Stimulated activated CD4-positive, alpha-beta T cell treated with anti-CD3 and anti-CD28 coated beads, Interleukin-1b, Interleukin-23, amount 100 ng/mL, for 48 hours (primary cell): ENCODE measurements at places on chromosomes 2 and 18.

DNA sequence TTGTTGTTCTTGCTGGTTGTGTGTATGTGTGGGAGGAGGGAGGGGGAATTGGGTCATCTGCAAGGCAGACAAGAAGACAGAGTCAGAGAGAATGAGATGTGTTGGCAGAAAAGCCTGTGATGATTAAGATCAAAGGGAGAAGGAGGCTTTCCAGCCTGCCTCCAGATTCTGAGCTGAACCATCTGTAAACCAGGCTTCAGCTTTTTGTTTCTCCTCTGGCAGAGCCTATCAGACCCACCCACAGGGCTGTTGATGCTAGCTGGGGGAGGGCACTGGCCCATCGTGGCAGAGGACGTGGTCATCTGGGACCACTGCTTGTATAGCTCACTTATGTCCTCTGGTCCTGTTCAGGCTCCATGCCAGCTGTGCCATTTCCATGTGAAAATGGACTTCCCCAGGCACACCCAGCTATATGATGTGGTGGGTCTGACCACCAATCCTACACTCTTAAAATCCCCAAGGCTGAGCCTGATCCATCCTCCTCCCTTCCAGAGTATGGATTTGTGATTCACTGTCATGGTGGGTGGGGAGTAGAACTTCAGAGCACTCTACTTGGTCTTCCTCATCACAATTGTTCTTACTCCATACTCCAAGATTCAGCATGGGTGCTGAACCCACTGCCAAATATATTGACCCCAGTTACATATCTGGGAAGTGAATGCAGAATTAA, 27.8 kb upstream of the COL6A3 start:
- DNase-seq: peak; percentile 60

DNA sequence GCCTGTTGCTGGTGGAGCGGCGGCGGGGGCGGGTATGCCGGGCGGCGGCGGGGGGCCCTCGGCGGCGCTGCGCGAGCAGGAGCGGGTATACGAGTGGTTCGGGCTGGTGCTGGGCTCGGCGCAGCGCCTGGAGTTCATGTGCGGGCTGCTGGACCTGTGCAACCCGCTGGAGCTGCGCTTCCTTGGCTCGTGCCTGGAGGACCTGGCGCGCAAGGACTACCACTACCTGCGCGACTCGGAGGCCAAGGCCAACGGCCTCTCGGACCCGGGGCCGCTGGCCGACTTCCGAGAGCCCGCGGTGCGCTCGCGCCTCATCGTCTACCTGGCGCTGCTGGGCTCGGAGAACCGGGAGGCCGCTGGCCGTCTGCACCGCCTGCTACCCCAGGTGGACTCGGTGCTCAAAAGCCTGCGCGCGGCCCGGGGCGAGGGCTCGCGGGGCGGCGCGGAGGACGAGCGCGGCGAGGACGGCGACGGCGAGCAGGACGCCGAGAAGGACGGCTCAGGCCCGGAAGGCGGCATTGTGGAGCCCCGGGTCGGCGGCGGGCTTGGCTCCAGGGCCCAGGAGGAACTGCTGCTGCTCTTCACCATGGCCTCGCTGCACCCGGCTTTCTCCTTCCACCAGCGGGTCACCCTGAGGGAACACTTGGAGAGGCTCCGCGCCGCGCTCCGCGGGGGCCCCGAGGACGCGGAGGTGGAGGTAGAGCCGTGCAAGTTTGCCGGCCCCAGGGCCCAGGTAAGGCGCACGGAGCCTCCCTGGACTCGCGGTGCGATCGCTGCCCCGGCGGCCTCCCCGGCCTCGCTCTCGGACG, 1.0 kb downstream of the ZCCHC2 start:
- peak; percentile 59 for DNase-seq

- no peak for DNase-seq
These were observed 96.3 kb upstream of the RAB6C start for GRCh38 chr2:129883121-129883520.

DNA sequence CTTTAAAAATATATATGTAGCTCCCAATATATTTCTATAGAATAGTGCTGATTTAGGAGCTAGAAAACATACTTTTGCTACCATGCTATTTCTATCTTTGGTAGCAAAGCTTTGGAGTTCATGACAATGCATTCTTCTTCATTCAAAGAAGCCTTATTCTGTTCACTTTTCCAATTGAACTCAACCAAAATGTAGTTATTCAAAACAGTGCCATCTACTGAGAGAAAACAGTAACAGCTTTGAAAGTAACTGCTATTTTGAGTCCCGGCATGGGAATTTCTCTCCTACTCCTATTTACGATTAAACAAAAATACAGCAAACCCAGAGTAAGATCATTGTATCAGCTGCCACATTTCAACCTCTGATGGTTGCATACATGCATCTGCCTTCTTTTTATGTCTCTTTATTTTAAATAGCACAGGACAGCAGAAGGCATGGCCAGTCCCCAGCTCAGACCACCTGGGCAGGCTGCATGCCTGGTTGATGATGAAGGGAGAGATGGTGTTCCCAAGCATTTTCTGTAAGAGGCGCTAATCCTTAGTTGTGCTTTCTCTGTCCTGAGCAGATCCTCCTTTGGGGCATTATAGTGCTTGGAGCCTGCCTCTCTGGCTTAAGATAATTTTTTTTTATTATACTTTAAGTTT, 69.7 kb upstream of the SULT1C3 start:
- no peak for DNase-seq

DNA sequence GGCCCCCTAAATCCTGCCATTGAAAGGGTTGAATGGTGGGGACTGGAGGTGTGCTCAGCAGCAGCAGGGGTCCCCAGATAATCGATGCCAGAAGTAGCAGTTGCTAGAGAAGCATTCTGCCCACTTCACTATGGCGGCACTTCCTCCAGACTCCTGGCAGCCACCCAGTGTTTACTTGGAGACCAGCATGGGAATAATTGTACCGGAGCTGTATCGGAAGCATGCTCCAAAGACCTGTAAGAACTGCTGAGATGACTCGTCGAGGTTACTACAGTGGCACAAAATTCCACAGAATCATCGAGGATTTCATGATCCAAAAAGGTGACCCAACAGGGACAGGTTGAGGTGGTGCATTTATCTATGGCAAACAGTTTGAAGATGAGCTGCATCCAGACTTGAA, 11.0 kb upstream of the GAREM2 start:
- no peak for DNase-seq

DNA sequence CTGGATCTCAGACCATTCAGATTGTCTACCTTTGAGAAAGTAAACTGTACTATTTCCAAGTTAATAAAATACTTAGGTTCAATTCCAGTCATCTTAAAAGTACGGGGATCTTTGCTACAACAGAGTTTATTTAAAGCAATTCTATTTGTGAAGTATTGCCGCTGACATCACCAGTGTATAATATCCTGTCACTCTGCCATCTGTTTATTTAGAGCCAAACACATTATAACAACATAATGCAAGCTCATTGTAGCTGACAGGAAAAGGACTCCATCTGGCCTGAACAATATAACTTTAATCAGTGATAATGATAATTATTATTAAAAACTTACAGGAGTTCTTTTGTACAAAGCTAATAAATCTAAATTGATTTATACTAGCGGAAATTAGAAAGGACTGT, 786.8 kb downstream of the ERBB4 start:
- DNase-seq: no peak

DNA sequence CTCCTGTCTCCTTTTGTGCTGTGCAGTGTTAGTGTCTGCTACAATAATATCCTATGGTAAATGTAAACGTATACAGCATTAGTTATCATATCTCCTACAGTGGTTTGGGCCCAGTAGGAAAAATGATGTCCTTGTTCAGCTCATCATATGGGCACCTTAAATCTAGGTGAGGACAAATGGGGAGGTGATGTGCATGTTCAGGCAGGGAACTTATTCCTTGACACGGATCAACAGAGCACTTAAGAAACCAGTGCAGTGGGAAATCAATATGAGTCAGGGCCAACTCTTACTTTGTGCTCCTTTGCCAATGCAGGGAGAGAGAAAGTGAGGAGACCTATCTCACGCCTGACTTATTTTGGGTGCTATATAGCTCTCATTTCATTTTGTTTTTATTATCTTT, 76.4 kb downstream of the KLHL14 start:
- DNase-seq: no peak

DNA sequence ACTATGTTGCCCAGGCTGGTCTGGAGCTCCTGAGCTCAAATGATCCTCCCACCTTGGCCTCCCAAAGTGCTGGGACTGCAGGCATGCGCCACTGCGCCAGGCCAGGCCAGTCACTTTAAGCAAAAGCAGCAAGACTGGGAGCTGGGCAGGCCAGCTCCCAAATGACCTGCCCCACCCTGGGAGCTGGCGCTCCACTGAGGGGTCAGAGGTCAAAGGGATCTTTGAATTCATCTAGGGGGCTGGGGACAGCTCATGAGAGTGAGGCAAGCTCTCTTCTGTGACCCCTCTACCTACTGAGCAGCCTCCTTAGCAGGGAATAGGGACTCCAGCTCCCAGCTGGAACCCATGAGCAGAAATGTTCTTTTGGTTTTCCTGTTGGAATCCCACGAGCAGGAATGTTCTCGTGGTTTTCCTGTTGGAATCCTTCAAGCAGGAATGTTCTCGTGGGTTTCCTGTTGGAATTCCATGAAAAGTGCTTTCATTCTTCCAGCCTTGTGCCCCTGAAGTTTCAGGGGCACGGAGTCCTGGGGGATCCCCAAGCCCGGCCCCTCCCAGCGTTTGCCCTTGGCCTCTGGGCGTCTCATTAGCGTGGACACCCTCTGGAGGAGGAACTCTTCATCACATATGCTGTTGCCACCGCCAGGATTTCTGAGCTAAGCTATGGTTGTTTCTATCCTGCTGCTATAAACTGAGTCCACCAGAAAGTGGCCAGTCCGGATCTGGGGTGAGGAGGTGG, 162.0 kb upstream of the HAAO start:
- DNase-seq: no peak

GRCh38 chr2:62186156-62186905, 9.6 kb upstream of the B3GNT2 start:
- no peak for DNase-seq

GRCh38 chr2:193409951-193410350, 1215.2 kb upstream of the TMEFF2 start:
- no peak for DNase-seq

- no peak for DNase-seq
These were observed 43.2 kb downstream of the LAMA3 start for GRCh38 chr18:23732439-23732838.

DNA sequence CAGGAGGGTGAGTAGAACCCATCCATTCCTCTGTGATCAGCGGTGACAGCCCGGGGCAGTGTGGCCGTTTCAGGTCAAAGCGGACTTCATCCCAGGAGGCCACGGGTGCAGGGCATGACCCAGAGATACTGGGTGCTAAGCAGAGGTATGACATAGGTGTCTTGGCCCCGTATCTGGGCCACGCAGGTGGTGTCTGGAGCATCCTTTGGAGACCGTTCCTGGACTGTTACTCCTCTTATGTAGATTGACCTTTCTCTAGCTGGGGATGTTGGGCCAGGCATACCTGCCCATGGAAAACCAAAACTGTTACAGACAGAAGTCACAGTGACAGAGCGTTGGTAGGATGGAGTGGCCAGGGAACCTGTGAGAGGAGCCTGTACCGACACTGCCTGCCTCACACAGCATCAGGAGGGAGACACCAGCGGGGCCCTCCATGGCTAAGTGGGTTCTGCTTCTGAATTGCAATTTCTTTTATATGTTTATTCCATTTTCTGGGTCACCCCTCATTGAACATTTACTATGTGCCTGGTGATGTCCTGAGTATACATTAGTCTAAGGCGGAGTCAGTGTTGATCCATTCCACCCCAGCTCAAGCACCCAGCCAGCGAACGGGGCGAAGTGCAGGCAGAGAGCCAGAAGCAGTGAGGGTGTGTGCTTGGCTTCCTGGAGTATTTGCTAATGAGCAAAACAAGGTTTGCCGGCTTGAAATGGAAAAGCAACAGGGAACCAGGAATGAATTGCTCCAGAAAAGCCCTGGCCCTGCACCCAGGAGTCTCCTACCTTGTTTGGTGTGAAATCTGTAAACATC, 141.7 kb downstream of the SH3RF3 start:
- DNase-seq: no peak

DNA sequence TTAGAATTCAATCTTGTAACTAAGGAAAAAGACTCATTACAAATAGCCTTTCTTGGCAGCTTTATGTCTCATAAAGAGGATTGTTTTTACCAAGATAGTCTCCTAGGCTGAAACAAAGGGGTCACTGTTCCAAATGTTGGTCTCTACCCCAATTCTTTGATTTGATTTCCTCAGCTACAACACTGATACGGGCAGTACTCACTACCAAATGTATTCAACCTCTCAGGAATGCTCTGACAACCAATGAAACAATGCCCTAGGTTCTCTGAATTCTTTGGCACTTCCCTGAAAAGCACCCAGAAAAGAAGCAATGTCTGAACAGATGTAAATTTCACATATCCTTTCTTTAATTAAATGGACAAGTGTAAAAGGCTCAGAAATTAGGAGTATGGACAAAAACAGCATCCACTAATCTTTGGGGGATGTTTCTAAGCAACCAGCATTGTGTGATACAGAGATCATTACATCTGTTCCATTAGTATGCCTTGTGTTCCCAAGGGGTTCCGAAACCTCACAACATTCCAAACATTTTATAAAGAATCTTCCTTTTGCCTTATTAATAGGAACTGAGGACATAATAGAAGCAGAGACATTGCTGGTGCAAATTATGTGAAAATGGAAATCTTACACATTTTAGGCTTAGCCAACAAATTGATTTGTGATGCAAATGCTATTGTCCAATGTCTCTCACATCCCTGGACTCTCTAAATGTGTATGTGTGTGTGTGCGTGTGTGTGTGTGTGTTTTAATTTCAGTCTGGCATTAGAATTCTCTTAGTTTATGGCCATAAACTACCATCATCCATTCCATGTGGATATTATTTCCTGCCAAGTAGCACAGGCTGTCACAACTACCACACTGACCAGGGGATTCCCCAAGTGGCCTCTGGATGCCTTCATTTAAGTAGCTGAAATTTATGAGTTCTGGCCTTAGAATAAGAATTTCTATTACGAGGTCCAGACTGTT, 276.0 kb downstream of the MTX2 start:
- no peak for DNase-seq

GRCh38 chr2:240624011-240624949, 1.0 kb upstream of the GPR35 start:
- no peak for DNase-seq

- DNase-seq: peak; percentile 42
These were observed 1.8 kb downstream of the ZFP36L2 start for GRCh38 chr2:43224571-43225092.

GRCh38 chr2:239940861-239941570, 84.1 kb downstream of the NDUFA10 start:
- no peak for DNase-seq

DNA sequence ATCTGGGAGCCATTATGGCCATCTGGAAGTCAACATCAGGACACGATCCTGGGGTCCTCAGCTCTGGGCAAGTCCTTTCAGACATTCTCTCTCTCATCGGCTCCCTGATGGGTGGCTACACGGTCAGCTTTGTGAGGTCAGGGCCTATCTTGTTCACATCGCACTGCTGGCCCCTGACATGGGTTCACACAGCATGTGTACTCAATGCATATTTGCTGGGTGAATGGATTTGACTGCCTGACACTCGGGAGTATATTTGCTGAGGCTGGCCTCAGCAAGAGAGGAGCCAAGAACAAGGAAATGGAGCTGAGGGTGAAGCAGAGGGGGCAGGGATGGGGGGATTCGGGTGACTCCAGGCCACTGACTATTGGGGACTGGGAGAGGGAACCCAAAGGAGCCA, 50.5 kb downstream of the SLC4A5 start:
- DNase-seq: no peak
